PC-9 (cell line): ENCODE measurements at places on chromosomes 13 and 19. TPM values are rescaled to one million over a fixed set of nuclear protein-coding genes. Genes with fewer than 3 reads are reported as not detected.

DNA sequence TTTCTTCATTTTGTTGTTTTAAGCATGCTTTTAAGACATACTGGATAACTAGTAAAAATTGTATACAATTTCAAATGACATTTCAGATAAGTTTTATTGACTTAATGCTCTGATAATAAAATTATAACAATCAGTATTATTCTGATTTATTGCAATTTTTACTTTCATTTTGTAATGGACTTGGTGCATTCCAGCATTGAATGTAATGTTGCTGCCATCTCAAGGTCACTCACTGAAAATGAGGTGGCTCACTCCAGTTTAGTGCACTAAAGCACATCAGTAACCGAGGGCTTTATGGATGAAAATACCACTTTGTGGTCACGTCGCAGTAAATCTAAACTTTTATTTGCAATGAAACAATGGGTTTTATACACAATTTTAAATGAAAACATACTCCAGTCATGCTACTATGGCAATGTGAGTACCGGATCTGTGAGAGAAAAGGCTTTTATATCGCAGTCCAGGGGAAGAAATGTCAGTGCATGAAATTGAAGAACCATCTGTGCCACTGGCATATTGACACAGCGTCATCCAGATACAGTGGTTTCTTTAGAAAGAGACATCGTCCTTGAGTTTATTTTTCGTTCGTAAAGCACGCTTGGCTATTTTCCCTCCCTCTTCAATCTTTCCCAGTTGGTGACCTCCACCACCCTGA is 20.7 kb upstream of the ZNF507 start:
- H3K27ac ChIP-seq, result no peak overlapping the region
- no peaks in the 10 kb centered on the region for H3K36me3 ChIP-seq
- no peak for DNase-seq
- H3K27me3 ChIP-seq, result peaks cover 11% of the 10 kb centered on the region

- no peak for DNase-seq
- no peak overlapping the region for H3K4me3 ChIP-seq
- H3K36me3 ChIP-seq, result no peaks in the 10 kb centered on the region
Observed at GRCh38 chr13:76245920-76246319, 609.8 kb downstream of the LMO7 start.

GRCh38 chr19:36182612-36183244 is 30.5 kb upstream of the COX7A1 start:
- no peak overlapping the region for H3K27ac ChIP-seq
- no peak overlapping the region for H3K4me3 ChIP-seq
- H3K36me3 ChIP-seq, result 0 out of 2 replicates have a peak, but pooled peaks cover 5% of the 10 kb centered on the region
- H3K4me1 ChIP-seq, result no peaks in the 10 kb centered on the region
- peak; percentile 29 for DNase-seq
- H3K27me3 ChIP-seq, result no peaks in the 10 kb centered on the region

GRCh38 chr13:27007166-27007565 is 164.4 kb downstream of the USP12 start:
- DNase-seq, result no peak
- H3K27ac ChIP-seq, result no peak overlapping the region
- H3K27me3 ChIP-seq, result no peaks in the 10 kb centered on the region
- H3K4me1 ChIP-seq, result 0 out of 2 replicates have a peak, but pooled peaks cover 5% of the 10 kb centered on the region
- H3K4me3 ChIP-seq, result peak overlapping the region; percentile 61; the same call in 1 of the 2 replicates
- no peaks in the 10 kb centered on the region for H3K36me3 ChIP-seq

DNA sequence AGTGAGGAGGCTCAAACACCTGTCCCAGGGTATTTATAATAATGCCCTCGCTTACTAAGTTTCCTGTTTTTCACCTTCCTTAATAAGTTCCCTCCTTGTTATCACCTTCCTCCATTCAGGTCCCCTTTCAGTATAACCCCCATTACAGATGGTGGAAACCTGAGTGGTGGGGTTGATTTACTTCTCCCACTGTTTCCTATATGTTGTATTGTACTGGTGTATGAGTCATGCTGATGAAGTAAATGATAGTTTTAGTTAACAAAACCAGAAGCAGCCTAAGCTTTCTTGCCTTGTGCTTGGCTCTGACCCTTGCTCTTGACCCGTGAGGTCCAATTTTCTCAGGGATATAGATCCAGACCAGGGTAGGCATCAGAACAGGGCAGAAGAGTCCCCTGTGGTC is 22.3 kb upstream of the TNFSF11 start:
- H3K4me1 ChIP-seq, result peaks cover 6% of the 10 kb centered on the region; the same call in 1 of the 2 replicates
- DNase-seq, result no peak
- H3K27me3 ChIP-seq, result no peaks in the 10 kb centered on the region
- no peaks in the 10 kb centered on the region for H3K36me3 ChIP-seq
- H3K4me3 ChIP-seq, result no peak overlapping the region

GRCh38 chr19:12075538-12076139 is 11.1 kb downstream of the ZNF844 start:
- H3K36me3 ChIP-seq, result 0 out of 2 replicates have a peak, but pooled peaks cover 3% of the 10 kb centered on the region
- no peak overlapping the region for H3K4me3 ChIP-seq
- H3K27me3 ChIP-seq, result no peaks in the 10 kb centered on the region
- no peak for DNase-seq

- peaks cover 31% of the 10 kb centered on the region for H3K27me3 ChIP-seq
- H3K36me3 ChIP-seq, result no peaks in the 10 kb centered on the region
- no peak for DNase-seq
- no peaks in the 10 kb centered on the region for H3K4me1 ChIP-seq
Observed at GRCh38 chr13:22789027-22789593, 391.7 kb upstream of the SGCG start.

GRCh38 chr19:8504171-8504570 is 1.7 kb upstream of the PRAM1 start:
- no peak overlapping the region for H3K27ac ChIP-seq
- H3K36me3 ChIP-seq, result no peaks in the 10 kb centered on the region

GRCh38 chr13:48297131-48297786 is 6.3 kb upstream of the RB1 start:
- no peak for DNase-seq
- no peak overlapping the region for H3K27ac ChIP-seq
- no peaks in the 10 kb centered on the region for H3K36me3 ChIP-seq
- H3K27me3 ChIP-seq, result no peaks in the 10 kb centered on the region
- no peak overlapping the region for H3K4me3 ChIP-seq
- peaks cover under 1% of the 10 kb centered on the region; the same call in 1 of the 2 replicates for H3K4me1 ChIP-seq

DNA sequence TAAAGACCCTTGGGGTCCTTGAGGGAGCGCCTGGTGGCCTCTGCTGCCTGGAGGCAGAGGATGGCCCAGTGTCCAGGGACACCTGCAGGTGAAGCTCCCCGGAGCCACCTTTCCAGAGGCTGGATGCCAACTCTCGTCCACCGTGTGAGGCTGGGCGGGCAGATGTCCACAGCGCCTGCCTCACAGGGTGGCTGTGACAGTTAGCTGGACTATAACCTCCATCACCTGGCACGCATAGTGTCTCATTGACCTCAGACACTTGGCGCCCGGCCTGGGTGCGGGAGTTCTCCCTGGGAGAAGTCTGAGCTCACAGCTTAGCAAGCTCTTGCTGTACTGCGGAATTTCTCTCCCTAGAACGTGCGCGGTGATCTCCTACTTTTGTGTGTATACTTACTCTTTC is 9.8 kb downstream of the BICRA start:
- H3K36me3 ChIP-seq, result no peaks in the 10 kb centered on the region; the same call in 1 of the 2 replicates
- H3K27me3 ChIP-seq, result no peaks in the 10 kb centered on the region
- H3K4me1 ChIP-seq, result no peaks in the 10 kb centered on the region
- no peak for DNase-seq
- H3K27ac ChIP-seq, result no peak overlapping the region
- H3K4me3 ChIP-seq, result no peak overlapping the region

- H3K36me3 ChIP-seq, result no peaks in the 10 kb centered on the region
- no peaks in the 10 kb centered on the region for H3K27me3 ChIP-seq
- no peak overlapping the region for H3K4me3 ChIP-seq
- no peak overlapping the region for H3K27ac ChIP-seq
Observed at GRCh38 chr19:6848986-6849385, 38.4 kb upstream of the ADGRE1 start.

- H3K36me3 ChIP-seq, result peaks cover 6% of the 10 kb centered on the region; the same call in 1 of the 2 replicates
- H3K4me3 ChIP-seq, result no peak overlapping the region
- no peaks in the 10 kb centered on the region for H3K27me3 ChIP-seq
- no peak overlapping the region for H3K27ac ChIP-seq
- peak; percentile 74 for DNase-seq
Observed at GRCh38 chr13:113545455-113545930, 39.1 kb upstream of the TFDP1 start.

DNA sequence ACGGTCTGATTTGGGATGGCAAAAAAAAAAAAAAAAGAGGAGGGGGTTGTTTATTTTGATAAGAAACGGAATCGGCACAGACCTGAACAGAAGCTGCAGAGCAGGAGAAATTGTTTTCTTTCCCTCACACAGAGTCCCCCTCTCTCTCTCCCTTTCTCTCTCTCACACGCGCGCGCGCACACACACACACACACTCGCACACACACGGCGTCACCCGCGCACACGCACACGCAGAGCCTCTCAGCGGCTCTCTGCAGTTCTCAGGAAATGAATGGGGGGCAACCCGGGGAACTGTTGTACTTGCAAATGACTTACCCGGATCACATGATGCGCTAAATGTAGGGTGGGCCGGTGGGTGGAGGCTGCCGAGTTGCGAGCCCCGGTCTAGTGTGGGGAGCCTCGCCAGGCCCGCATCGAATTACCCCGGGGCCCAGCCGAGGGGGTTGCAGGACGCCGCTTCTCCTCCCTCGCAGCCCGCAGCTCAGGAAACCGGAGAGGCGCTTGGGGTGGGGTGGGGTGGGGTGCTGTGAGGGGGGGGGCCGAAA is 475 bp downstream of the KLF12 start:
- H3K27ac ChIP-seq, result no peak overlapping the region
- H3K4me3 ChIP-seq, result peak overlapping the region; percentile 38; the same call in 1 of the 2 replicates
- H3K27me3 ChIP-seq, result peaks cover 17% of the 10 kb centered on the region
- H3K36me3 ChIP-seq, result no peaks in the 10 kb centered on the region
- H3K4me1 ChIP-seq, result 0 out of 2 replicates have a peak, but pooled peaks cover 7% of the 10 kb centered on the region

DNA sequence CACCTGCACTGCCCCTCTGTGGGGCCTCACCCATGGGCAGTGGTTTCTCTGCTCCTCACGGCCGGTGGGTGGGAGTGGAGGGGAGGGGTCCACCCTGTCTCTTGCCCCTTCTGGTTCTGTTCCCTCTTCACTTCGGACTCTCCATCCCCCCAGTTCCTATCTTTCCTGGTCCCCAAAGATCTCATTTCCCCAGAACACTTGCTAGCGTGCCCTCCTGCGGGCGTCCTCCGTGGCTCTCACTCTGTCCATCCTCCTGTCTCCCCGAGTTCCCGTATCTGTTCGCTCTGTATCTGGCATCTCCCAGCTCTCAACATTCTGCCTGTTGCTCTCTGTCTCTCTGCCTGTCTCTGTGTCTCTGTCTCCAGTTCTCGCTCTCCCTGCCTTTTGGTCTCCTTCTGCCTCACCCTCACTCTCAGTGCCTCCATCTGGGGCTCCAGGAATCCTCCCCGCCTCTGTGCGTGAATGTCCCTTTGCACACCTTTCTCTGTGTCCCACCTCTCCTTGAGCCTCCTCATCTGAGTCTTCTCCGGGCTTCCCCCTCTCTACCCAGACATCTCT is 363 bp downstream of the SPIB start:
- H3K4me3 ChIP-seq, result no peak overlapping the region
- no peak for DNase-seq
- no peaks in the 10 kb centered on the region for H3K27me3 ChIP-seq
- H3K36me3 ChIP-seq, result no peaks in the 10 kb centered on the region
- H3K27ac ChIP-seq, result no peak overlapping the region

DNA sequence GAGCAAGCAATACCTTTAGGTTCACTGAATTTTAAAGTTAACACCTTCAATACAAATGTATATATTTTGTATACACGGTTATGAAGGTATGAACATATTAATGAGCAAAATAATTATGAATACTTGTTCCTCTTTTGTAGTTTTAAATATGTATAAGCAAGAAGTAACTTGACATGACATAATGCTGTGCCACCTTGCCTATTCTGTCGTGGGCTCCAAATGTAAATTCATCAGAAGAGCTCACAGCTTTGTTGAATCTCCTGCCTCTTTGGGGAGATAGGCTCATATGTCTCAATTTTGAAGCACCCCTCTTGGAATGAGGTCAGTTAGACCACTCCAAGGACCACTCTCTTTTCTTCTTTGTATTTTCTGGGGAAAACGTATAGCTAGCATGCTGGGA is 59.3 kb downstream of the LRCH1 start:
- no peak overlapping the region for H3K27ac ChIP-seq
- H3K4me1 ChIP-seq, result no peaks in the 10 kb centered on the region
- H3K36me3 ChIP-seq, result no peaks in the 10 kb centered on the region
- no peak overlapping the region for H3K4me3 ChIP-seq

GRCh38 chr13:37382146-37382545 is 216.4 kb downstream of the POSTN start:
- no peak overlapping the region for H3K4me3 ChIP-seq
- H3K4me1 ChIP-seq, result no peaks in the 10 kb centered on the region
- H3K27ac ChIP-seq, result no peak overlapping the region
- H3K36me3 ChIP-seq, result no peaks in the 10 kb centered on the region
- no peaks in the 10 kb centered on the region for H3K27me3 ChIP-seq
- no peak for DNase-seq

DNA sequence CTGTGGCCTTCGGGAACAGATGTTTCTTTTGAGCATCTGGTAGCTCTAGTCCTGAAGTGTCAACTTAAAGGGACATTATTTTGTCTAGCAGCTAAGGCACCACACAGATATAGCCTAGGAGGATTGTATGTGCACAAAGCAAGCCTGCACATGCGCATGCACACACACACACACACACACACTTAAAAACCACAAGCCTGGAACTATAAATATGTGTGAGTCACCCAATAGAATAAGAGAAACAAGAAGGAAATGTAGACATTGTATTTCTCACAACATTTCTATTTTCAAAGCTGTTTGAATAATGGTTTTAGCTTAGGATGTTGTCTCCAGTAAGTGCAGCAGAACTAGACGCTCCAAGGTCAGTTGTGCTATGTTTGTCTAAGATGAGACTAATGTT is 516.5 kb downstream of the SUCLA2 start:
- no peaks in the 10 kb centered on the region for H3K27me3 ChIP-seq
- H3K36me3 ChIP-seq, result no peaks in the 10 kb centered on the region
- DNase-seq, result no peak
- no peak overlapping the region for H3K4me3 ChIP-seq
- H3K4me1 ChIP-seq, result no peaks in the 10 kb centered on the region

GRCh38 chr13:40316301-40316700 is 350.1 kb downstream of the FOXO1 start:
- no peaks in the 10 kb centered on the region for H3K36me3 ChIP-seq
- H3K4me3 ChIP-seq, result no peak overlapping the region
- no peaks in the 10 kb centered on the region for H3K27me3 ChIP-seq
- no peaks in the 10 kb centered on the region for H3K4me1 ChIP-seq
- no peak overlapping the region for H3K27ac ChIP-seq

- no peak overlapping the region for H3K4me3 ChIP-seq
- H3K27me3 ChIP-seq, result no peaks in the 10 kb centered on the region
- DNase-seq, result peak; percentile 72
- peaks cover 29% of the 10 kb centered on the region for H3K4me1 ChIP-seq
Observed at GRCh38 chr19:872266-872951, 12.9 kb downstream of the CFD start.

- H3K27me3 ChIP-seq, result peaks cover 67% of the 10 kb centered on the region
- H3K36me3 ChIP-seq, result no peaks in the 10 kb centered on the region
- no peak for DNase-seq
- H3K27ac ChIP-seq, result no peak overlapping the region
- no peaks in the 10 kb centered on the region for H3K4me1 ChIP-seq
Observed at GRCh38 chr19:30567536-30568232, 195.5 kb downstream of the ZNF536 start.

- H3K4me1 ChIP-seq, result peaks cover 18% of the 10 kb centered on the region
- no peak for DNase-seq
- no peaks in the 10 kb centered on the region for H3K36me3 ChIP-seq
- H3K4me3 ChIP-seq, result no peak overlapping the region
Observed at GRCh38 chr13:33257841-33258807, 27.4 kb downstream of the STARD13 start.

Gene SLC25A41
- not detected in 2 replicates for total RNA-seq
